ENCODE measurements at places on chromosomes 11 and 22. TPM values are rescaled to one million over a fixed set of nuclear protein-coding genes. Genes with fewer than 3 reads are reported as not detected.

Gene KCNJ1
- not detected for total RNA-seq

Gene PKP3
- 1.4 TPM for total RNA-seq

Gene CUL5
- 41.5 TPM for total RNA-seq

Gene KRTAP5-11
- not detected for total RNA-seq

Gene GTSE1
- total RNA-seq = 25.0 TPM

Gene E2F8
- total RNA-seq = 0.73 TPM

Gene HTATIP2
- total RNA-seq = 74.0 TPM

All from melanocyte of skin (primary cell).